ENCODE measurements at places on chromosomes 4 and X.

GRCh38 chr4:119715490-119716445 lies 87.2 kb upstream of the PDE5A start:
- no peak for DNase-seq

DNA sequence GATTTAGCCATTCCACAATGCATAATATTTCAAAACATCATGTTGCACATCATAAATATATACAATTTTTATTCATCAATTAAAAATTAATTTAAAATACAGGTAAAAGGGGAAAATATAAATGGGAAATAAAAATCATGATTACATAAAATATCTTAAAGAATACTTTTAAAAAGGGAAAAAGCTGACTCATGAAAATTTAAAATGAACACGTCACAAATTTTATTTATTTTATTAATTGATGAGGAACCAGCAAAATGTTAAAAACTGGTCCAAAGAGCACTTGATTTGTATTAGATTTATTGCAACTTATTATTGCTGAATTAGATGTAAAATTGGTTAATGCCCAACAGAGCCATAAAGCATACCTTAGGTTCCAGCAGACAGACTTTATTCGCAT lies 78.5 kb upstream of the ANK2 start:
- no peak for DNase-seq

DNA sequence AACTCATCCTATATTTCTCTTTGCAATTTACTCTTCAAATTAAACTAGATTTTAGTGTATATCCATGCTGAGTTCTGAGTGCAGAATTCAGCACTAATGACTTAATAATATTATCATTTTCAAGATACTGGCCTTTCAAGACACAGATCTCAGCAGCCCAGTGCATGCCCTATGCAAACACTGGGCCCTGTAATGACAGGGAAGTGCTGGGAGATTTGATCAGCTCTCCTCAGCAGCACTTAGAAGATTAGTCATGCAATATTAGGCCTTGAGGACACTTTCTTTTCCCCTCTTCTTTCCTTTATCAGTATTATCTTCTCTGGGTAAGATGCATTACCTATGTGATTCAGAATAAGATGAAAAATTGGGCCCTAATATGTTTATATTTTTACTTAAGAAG lies 207.1 kb downstream of the PPP3CA start:
- DNase-seq, result no peak

DNA sequence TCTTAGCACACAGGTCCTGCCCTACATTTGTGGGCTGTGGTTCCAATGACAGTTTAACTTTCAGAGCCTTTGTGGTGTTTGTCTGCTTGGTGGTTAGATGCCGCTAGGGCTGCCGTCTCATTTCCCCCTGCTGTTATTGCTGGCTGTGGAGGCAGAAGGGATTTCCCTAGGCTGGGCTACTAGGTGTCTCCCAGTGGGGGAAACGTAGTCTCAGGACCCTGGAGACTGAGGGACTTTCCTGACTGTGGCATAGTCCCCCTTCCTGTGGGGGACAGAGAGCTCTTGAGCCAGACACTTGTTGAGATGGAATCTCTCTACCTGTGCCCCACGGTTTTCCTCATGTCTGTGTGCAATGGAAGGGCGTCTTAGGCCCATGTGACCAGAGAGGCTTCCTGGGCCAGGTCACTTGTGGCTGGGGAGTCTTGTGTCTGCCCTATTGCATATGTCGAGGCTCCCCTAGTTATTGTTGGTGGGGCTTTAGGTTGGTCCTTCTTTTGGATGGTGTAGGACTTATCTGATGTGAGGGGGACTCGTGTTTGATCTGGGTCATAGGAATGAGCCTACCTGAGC lies 68.2 kb downstream of the ARHGAP10 start:
- DNase-seq, result no peak
